ENCODE measurements at places on chromosomes 5 and 9.

GRCh38 chr9:84152204-84152603 is 171.6 kb downstream of the RMI1 start:
- DNase-seq = no peak

GRCh38 chr5:108919591-108920326 is 172.1 kb downstream of the FER start:
- no peak for DNase-seq

GRCh38 chr9:116646661-116647514 is 40.2 kb upstream of the TRIM32 start:
- peak; percentile 11 for DNase-seq

DNA sequence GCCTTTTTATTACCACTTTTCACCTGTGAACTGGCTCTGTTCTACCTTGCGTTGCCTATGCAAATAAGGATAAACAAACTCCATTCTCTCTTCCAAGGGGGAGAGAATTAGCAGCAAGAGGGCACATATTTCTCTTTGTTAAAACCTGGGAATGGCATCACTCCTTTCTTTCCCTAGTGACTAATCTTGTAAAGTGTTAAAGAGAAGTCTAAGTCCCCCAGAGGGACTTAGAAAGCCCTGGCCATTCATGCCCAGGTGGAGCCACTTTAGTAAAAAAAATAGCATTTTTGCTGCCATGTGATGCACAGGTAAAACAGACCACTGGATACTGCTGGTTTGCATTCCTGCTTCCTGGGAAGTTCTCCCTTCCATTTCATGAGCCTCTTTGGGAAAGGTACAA is 148.4 kb downstream of the MAN2A1 start:
- DNase-seq = no peak

- no peak for DNase-seq
These were observed 586.6 kb downstream of the DNAH5 start for GRCh38 chr5:13357929-13358328.

- DNase-seq = no peak
These were observed 124.3 kb upstream of the SLC24A2 start for GRCh38 chr9:19913151-19913550.

GRCh38 chr9:27387722-27388121 is 90.8 kb upstream of the EQTN start:
- DNase-seq = no peak

- no peak for DNase-seq
These were observed 112.0 kb downstream of the DOCK8 start for GRCh38 chr9:326667-327066.

DNA sequence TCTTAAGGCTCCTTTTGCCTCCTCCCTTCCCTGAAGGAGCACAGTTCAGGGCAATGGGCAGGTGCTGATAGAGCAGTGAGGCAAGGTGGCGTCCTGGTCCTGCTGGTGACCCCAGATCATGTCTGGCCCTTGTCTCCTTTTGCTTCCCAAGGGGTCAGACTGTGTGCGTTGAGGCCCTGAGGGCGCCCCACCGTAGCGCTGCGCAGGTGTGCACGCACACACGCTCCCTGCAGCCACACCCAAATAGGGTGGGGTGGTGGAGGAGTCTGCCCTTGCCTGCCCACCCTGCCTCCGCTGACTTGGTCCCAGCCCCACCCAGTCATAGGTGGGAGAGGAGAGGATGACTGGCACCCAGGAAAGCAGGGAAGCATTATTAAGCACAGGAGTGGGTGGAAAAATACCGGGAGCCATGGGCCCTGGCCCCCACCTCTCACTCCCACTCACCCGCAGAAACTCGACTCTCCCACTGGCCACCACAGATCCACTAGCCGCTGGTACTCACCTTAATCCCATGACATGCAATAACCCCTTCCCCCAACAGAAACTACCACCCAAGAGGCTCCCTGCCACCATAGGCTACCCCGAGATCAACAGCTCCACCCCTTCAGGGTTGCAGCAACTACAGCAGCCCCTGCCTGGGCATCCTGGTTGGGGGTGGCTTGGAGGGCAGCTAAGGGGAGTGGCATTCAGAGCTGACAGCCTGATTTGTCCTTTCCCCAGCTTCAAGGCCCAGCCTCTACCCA is 16.7 kb downstream of the PDLIM4 start:
- DNase-seq = no peak

GRCh38 chr5:151699071-151699901 is 12.6 kb upstream of the SPARC start:
- DNase-seq = peak; percentile 99

GRCh38 chr9:68492806-68493205 is 47.9 kb downstream of the TMEM252 start:
- DNase-seq = no peak

DNA sequence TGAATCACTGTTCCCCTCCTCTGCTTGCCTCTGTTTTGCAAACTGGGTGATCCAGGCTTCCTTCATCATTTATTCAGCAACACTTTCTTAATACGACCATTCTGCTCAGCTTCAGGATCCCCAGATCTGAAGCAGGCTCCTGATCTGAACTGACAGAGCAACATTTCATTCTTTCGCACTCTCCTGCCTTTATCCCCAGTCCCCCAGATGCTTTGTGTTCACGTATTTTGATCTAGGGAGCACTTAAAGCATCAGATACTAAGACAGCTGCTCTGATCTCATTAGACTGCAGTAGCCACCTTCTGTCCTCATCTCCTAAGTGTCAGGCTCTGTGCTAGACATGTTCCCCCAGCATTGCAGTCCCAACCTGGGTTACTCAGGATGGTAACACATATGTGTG is 158.0 kb downstream of the TRIO start:
- DNase-seq = no peak

DNA sequence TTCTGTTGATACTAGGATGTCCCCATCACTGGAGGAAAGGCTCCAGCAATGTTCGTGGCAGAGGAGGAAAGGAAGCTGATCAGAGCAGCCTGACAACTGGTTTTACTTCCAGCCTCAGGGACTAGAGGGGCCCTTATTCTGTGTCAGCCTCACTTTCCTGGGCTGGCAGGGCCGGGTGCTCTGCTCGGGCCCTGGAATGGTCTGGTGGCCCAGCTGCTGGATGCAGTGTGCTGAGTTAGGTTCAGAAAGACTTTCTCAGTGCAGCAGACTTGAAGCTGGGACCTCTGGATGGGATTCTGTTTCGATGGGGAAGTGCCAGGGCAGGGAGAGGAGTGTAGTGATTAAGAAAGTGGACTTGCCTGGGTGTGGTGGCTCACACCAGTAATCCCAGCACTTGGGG is 81.0 kb downstream of the MACROH2A1 start:
- DNase-seq = no peak

- peak; percentile 82 for DNase-seq
These were observed 25.4 kb downstream of the ADAMTS16 start for GRCh38 chr5:5165541-5166002.

- DNase-seq = no peak
These were observed 66.5 kb downstream of the EPB41L4B start for GRCh38 chr9:109254317-109254716.

GRCh38 chr9:29866556-29866955 is 2293.3 kb upstream of the C9orf72 start:
- peak; percentile 39 for DNase-seq

GRCh38 chr9:19464061-19464763 is 55.4 kb downstream of the ACER2 start:
- no peak for DNase-seq

DNA sequence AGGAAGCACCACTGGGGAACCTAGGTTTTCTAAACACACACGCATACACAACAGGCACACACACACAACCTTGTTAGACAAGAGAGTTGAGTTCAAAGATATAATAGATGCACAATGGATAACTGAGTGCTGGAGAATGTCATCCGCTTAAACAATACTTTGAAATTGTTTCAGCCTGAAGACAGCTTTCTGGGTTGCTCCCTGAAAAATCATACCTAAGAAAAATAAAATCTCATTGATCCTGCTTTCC is 126.1 kb downstream of the TMEM161B start:
- no peak for DNase-seq
